Cardiac muscle cell (in vitro differentiated cells and primary cell): ENCODE measurements at places on chromosomes 1 and 21. TPM values are rescaled to one million over a fixed set of nuclear protein-coding genes. Genes with fewer than 3 reads are reported as not detected.

P3H1 gene
- 56.6 and 65.4 TPM in 2 replicates for total RNA-seq

ESRRG gene
- total RNA-seq, result 47.1 and 62.2 TPM in 2 replicates

DNA sequence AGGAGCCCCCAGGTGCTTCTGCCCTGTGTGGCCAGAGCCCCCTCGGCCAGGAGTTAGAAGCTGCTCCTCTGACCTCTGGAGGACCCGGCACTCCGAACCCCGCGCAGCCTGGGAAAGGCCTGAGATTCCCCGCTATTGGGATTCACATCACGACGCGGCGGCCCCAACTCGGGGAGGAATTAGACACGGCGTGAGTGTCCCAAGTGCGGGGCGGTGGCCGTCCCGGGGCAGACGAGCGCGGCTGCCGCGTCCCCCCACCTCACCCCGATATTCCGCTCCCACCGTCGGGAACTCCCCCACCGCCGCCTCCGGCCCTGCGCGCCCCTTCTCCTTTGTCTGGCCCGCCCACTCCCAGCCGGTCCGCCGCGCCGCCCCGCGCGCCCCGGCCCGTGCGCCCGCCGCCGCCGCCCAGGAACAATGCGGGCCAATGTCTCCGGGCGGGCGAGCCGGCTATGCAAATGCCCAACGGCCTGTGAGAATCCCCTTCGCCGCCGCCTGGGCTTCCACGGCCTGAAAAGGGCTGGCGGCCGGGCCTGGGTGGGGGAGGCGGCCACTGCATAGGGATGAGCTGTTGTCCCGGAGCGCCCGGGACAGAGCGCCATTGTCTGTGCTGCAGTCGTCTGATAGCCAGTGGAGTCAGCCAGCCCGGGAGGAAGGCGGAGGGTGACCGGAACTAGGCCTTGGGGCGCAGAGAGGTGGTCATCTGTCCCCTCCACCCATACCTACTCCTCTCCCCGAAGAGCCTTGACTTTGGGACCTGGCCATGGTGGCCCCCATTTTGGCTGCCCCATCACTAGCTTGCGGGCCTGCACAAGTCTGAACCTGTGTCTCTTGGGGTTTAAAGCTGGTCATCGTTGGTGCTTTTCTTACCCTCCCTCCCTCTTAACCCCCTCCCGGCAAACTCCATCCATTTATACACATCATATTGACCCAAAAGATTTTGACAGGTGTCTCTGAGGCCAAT is 19.4 kb downstream of the RHBG start:
- peak; percentile 7 for DNase-seq

DNA sequence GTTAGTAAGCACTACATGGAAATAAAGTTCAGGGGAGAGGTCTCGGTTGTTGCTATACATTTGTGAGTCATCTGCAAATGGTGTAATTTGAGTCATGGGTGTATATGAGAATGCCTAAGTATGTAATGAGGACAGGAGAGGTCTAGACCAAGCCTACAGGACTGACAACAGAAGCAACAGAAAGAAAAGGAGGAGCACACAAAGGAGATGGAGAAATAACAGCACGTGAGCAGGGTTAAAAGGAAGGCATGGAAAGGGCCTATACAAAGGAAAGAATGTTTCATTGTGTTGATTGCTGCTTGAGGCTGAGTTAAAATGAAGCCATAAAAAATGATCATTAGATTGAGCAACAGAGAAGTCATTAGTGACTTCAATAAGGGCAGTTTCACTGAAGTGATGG is 28.0 kb upstream of the PRKAA2 start:
- no peak for DNase-seq

DNA sequence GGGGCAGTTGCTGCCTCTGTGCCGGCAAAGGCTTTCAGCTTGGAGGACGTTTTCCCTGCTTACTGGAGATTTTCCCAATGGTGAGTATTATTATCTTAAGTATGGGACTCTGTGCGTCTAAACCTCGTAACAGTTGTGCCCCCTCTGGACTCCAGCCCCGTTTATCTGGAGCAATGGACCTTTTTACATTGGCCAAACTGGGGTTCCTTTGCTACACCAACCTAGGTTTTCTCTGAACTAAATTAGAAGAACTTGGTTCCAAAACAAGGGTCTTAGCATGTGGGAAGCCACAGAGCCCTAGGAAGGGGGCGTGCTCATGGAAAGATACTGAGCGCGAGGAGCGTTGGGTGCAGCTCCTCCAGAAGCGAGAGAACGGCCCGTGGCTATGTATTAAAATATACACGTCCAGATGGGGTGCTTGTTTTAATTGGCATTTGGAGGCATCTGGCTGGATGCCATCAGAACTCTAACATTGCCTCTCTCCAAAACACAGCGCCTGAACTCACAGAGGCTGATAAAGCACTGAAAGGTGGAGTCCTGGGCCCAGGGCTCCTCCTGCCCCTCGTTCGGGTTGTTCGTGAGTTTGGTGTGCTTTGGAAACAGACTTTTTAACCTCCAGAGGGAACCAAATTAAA is 28.4 kb downstream of the POFUT2 start:
- DNase-seq, result no peak

DNA sequence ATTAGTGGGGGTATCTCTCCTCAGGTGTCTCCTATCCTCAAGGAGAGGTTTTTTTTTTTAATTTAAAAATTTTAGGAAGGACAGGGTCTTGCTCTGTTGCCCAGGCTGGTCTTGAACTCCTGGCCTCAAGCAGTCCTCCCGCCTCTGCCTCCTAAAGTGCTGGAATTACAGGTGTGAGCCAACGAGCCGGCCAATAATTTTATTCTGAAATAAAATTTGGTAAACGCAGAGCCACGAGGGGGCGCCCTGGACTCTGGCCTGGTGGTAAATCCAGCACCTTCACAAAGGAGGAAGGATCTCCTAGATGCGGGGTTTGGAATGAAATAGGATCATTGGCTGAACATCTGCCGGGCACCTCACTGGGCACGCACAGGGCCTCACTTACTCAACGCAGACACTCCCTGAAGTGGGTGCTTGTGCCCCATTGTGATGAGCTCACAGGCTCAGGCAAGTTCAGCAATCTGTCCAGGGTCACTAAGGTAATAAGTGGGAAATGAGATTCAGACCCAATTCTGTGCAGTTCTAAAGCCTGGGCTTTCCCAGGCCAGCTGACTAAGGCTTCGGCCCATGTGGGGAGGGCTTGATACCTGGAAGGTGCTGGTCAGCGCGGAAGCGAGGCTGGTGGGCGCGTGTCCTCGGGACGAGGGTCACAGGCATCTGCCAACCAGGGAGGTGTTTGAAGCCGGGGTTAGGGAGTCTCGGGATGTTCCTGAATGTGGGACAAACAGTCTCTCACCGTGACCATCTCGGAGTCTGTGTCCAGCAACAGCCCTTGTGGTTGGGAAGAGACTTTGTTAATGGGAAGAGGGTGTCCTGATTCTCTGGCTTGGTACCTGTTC is 32.7 kb upstream of the ETV3 start:
- peak; percentile 33 for DNase-seq
